ENCODE measurements at places on chromosomes 6 and 20. TPM values are rescaled to one million over a fixed set of nuclear protein-coding genes. Genes with fewer than 3 reads are reported as not detected.

F13A1 gene
- total RNA-seq, result 0.42 TPM

EFCAB8 gene
- 0.35 TPM for total RNA-seq

CTAGE9 gene
- total RNA-seq, result not detected

NKAIN2 gene
- not detected for total RNA-seq

CRISP3 gene
- total RNA-seq, result not detected

PRRT1 gene
- total RNA-seq, result 0.55 TPM

TREML1 gene
- total RNA-seq, result not detected

RAET1L gene
- total RNA-seq, result not detected

COL20A1 gene
- total RNA-seq, result 0.04 TPM

PRKN gene
- total RNA-seq, result 0.55 TPM

CGA gene
- not detected for total RNA-seq

LST1 gene
- total RNA-seq, result 22.4 TPM

IPCEF1 gene
- 19.2 TPM for total RNA-seq

FHL5 gene
- total RNA-seq, result not detected

DNA sequence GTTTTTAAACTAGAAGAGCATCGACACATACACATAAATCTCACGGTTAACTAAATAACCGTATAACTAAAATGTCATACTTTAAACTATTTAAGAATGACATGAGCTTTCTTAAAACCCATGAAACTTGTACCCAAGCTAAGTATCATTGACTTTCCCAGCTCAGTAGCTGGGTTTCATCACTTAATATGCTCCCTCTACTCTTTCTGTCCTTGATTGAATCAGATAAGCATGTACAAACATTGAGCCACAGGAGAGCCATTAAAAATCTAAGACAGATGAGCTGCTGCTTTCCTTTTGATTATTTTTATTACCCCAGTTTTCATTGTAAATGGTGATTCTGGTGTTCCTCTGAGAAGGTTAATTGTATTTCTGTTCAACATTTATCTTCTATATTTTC is 115.8 kb downstream of the FOXO3 start:
- DNase-seq, result no peak

GRCh38 chr20:47487175-47487917 is 14.3 kb upstream of the NCOA3 start:
- DNase-seq, result peak; percentile 44

DNA sequence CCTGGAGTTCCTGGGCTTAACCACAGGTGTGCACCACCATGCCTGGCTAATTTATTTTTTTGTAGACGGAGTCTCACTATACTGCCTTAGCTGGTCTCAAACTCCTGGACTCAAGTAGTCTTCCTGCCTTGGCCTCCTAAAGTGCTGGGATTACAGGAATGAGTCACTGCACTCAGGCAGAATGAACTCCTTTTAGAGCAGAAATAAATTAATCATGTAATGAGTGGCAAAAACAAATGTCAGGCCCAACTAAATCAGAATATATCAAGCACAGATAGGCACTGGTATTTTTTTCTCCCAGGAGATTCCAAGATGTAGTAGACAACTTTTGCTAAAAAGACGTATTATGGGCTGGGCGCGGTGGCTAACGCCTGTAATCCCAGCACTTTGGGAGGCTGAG is 2.6 kb downstream of the RPS10 start:
- no peak for DNase-seq

DNA sequence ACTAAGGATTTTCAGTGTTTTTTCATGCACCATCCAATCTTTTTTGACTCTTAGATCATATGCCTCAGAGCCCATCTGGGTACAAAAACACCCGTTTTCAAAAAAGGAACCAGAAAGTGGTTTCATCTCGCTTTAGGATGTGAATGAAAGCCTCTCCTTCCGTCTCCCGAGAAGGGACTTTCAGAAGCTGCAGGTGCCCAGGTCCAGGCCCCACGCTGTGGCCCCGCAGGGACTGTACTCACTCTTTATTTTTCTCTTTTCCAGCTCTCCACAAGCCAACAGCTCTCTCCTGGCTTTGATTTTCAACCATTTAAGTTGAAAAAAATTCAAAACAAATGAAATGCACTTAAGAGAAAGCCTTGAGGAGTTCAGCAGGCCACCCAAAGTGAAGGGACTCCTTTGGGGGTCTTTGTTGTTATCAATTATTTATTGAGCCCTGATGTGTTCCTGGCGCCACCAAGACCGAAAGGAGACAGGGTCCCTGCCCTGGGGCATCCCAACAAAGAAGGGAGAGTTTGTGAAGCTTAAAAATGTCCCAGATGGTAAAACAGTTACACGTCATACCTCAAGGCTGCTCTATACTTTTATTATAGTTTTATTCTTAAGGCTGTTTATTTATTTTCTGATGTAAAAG is 467.3 kb downstream of the PREX1 start:
- DNase-seq, result no peak

DNA sequence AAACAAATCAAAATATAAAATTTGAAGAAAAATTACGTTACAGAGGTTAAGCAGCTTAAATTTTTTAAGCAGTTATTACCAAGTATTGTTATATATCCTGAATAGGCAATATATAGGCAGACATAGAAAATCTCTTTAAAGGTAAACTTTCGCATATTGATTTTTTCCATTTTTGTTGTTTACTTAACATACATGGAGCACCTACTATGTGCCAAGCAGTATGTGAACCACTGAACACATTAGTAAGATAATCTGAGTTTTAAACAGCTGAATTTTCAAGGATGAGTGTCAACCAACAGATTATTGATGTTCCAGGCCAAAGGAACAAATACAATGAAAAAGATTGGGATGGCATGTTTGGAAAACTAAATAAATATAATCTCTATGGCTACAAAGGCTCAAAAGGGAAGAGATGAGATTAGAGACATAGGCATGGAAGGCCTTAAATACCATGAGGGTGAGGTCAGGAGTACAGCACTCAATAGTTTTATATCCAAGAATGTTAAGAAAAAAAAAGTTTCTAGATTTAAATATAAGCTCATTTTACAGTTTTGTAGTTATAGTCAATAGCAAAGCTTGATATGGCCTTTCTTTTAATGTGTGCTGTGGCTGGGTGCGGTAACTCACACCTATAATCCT is 277.5 kb downstream of the PTPRK start:
- DNase-seq, result no peak

- peak; percentile 83 for DNase-seq
These were observed 17.8 kb upstream of the TAGAP start for GRCh38 chr6:159062564-159062945.

DNA sequence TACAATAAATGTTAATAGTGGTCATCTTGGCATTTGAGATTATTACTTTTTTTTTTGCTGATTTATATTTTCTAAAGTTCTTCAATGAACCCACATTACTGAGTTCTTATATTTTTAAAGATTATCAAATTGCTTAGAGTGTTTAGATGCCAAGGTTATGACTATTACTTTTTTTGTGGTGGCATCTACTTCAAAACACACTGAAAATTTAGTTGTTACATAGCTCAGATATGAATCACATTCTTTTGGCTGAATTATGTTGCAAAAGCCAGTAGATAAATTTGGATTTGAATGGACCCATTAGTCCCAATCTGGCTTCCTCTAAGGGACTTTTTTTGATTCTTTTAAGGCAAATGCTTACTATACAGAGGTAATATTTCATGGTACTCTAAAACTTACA is 8.9 kb downstream of the UTRN start:
- DNase-seq, result no peak

DNA sequence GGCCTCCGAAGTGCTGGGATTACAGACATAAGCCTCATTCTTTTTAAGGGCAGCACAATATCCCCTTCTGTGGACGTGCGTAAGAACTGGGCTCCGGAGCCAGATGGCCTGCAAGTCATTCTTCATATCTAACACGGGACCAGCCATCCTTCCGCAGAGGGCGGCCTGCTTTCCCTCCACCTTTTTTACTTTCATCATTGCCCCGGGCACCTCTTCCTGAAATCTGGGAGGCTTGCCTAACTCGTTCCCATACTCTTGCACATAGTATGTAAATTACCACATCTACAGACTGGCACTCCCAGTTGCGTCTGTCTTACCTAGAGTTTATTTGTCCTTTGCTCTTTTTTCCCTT is 29.9 kb upstream of the SLC23A2 start:
- DNase-seq, result no peak

DNA sequence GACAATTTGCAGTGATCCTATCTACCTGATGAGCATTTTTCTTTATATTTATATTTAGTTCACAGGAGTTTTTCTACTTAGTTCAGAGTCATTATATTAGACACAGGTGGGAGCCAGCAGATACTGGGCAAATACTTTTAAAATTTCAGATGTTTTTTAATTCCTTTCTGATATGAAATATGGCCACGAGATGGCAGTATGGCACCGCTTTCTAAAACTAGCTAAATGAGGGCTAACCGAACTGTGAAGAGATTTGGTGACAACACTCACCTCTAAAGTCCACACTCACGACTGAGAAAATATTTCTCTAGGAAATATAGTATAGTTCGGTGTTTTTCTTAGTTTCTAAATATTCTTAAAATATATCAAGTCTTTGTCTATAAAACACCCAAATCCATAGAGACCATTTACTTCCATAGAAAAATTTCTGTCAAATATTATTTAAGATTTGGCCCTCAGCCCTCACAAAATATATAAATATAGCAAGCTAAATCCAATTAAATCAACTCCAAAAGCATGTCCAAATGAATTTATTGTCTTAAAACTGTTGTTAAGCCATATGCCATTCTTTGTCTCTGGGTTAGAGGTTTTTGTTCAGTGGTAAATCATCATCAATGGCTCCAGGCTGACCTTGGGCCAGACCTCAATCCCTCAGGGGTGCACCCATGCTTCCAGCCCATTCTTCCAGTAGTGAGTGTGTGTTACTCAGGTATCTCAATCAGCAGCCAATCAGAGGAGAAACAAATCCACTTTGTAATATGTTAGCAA is 63.6 kb downstream of the HUS1B start:
- DNase-seq, result peak; percentile 37

GRCh38 chr20:19073584-19074218 is 138.7 kb upstream of the SLC24A3 start:
- DNase-seq, result no peak

DNA sequence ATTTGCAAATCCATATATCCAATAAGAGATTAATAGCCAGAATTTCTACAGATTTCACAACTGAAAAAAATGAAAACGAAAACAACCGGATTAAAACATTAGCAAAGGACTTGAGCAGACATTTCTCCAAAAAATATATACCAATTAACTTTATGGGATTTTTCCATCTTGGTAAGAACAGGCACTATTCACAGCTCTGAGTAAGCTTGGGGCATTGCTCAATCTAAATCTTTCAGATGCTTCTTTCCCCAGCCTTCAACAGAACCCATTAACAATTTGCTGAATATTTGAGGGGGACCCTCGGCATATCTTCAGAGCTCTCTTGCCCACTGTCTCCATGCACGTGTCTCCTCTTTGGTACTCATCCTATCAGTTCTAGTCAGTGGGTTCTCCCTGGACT is 111.7 kb upstream of the CD93 start:
- no peak for DNase-seq

GRCh38 chr6:96235927-96236326 is 220.2 kb downstream of the FUT9 start:
- DNase-seq, result no peak

- no peak for DNase-seq
These were observed 670.8 kb downstream of the KIF16B start for GRCh38 chr20:15902493-15902892.

- no peak for DNase-seq
These were observed 190.4 kb downstream of the PRL start for GRCh38 chr6:22106451-22106850.

GRCh38 chr20:1449370-1449769 is 17.3 kb downstream of the NSFL1C start:
- DNase-seq, result no peak

DNA sequence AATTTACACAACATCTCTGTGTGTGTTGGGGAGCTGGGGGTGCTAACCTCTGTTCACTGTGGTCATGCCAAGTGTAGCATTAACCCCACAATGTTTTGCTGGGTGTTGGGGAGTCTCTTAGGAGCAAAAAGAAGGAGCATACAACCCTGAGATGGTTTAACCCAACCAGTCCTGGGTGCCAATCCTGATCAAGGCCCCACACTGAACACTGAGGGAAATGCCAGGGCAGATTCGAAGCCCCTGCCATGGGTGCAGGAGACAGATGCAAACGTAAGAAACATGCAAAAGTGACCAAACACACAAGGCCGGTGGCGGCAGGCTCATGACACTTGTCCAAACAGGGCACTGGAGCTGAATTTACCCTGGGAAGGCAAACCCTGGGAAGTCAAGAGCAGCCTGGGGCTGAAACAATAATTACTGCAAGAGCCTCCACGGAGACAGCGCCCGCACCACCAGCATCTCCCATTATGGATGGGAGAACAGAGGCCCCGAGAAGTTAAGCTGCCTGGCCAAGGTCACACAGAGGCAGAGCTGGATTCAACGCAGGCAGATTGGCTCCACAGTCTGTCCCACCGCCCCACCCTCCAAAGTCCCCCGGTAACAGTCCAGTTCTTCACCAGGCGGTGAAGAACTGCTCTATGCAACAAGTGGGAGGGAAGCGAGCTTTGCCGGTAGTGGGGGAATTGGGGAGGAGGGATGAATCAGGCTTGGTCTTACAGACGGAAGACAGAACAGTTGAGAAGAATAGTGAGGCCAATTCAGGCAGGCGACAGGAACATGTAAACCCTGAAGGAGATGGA is 8.5 kb downstream of the ACSS1 start:
- no peak for DNase-seq

DNA sequence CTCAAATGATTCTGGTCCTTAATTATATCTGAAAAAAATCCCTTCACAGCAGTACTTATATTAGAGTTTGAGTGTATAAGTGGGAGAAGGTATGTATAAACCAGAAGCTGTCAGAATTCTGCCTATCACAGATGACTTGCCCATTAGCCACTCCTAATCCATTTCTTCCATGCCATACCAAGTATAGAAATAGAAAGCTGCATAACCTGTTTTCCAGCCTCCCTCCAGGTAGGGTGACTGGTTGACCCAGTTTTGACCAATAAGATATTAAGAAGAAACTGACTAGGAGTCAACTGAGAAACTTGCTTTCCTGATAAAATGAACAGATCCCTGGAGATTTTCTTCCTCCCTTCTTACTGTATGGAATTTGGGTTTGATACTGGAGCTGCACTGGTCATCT is 112.2 kb upstream of the GRIK2 start:
- no peak for DNase-seq

- DNase-seq, result no peak
These were observed 1.6 kb upstream of the PBOV1 start for GRCh38 chr6:138219901-138220300.

GRCh38 chr6:161367472-161367871 is 93.6 kb upstream of the AGPAT4 start:
- DNase-seq, result no peak

DNA sequence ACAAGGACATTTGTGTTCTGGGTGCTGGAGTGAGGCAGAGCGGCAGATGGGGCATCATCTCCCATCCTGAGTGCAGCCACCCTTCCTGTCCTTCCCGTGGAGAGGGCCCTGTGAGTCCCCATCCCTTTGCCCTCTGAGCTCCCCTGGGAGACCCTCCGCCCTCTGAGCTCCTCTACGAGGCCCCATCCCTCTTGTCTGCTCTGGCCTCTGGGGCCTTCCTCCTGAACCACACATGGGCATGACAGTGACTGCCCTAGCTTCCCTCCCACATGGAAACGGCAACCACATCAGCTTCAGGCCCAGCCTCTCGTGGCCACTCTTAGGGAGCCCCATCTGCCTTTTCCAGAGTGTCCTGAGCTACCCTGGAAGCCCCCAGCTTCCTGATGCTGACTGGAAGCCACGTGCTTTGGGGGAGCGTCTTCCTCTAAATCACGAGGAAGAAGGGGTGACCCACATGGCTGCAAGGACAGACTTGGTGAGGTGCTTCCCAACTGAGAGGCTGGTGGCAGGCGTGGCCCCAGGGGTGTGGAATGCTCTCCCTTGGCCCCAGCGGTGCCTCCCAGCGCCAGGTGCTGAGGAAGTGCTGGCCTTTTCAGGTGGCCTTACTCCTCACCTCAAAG is 52.6 kb downstream of the GINS1 start:
- DNase-seq, result no peak

Measured in CD8-positive, alpha-beta memory T cell (primary cell).